ENCODE measurements at places on chromosomes 2 and 18.

- no peak for DNase-seq
Observed at GRCh38 chr2:126038861-126039260, 617.1 kb upstream of the GYPC start.

GRCh38 chr2:3205845-3206244 lies 171.8 kb downstream of the EIPR1 start:
- DNase-seq, result no peak

- DNase-seq, result no peak
Observed at GRCh38 chr18:77106331-77106730, 26.3 kb downstream of the MBP start.

- DNase-seq, result no peak
Observed at GRCh38 chr2:137254052-137254451, 488.7 kb downstream of the THSD7B start.

GRCh38 chr2:58926112-58926511 lies 685.0 kb upstream of the FANCL start:
- DNase-seq, result no peak

DNA sequence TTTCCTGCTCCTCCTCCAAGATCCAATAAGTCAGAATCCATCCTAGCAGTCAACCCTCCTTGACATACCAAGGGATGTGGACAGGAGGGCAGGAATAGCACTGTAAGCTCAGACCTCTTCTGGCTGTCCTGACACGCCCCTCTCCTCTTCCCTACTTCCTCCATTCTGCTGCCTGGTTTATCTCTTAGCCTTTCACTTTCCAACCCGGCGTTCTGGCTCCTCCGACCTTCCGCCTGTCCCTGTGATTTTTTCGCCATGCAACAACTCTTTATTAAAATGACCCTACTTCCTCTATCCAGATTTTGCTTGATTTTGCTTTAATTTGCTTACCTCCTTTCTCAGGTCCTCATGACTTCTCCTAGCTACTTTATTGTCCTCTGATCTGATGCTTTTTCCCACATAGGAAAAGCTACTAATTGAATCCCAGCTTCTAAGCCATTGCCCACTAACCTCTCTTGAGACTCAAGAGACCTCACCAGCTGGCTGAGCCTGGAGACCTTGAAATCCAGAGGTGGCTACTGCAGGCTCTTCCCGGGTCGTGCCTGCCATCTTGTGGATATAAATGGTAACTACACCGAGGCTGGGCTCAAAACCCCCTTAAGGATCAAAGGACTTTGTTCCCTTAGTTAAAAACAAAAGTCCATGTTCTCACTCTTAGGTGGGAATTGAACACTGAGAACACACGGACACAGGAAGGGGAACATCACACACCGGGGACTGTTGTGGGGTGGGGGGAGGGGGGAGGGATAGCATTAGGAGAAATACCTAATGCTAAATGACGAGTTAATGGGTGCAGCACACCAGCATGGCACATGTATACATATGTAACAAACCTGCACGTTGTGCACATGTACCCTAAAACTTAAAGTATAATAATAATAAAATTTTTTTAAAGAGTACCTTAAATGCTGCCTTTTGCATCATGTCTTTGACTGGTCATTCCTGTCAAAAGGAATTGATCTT lies 139.4 kb downstream of the AKAIN1 start:
- DNase-seq, result peak; percentile 81
